ENCODE measurements at places on chromosomes 11 and 22. TPM values are rescaled to one million over a fixed set of nuclear protein-coding genes. Genes with fewer than 3 reads are reported as not detected.

- DNase-seq, result no peak
Measured at GRCh38 chr11:133928628-133929059, 28.1 kb downstream of the IGSF9B start.

DNA sequence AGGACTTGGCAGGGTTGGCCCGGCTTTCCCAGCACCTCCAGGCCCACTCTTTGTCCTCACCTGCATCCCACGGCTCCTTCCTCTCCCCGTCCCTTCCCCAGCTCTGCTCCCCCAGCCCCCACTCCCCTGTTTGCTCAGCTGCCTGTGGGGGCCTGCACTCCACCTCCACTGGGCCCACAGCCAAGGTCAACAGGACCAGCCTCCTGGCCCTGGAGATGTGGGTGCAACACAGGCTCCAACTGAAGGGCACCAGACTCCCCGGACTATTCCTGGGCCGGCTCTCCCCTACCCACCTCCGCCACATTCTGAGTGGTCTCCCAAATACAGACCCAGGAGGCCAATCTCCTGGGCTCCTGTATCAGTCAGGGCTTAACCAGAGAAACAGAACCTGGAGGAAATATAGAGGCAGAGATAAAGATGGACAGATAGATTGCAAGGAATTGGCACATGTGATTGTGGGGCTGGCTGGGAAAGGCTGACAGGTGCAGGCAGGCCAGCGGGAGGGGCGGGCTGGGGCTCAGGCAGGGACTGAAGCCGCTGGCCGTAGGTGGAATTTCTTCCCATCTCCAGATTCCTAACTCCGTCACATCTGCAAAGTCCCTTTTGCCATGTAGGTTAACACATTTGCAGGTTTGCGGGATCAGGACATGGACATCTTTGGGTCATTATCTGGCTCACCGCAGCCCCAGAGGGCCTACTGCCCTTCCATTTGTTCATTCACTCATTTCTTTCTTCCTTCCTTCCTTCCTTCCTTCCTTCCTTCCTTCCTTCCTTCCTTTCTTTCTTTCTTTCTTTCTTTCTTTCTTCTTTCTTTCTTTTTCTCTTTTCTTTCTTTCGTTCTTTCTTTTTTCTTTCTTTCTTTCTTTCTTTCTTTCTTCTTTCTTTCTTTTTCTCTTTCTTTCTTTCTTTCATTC lies 45.8 kb upstream of the MYH9 start:
- peak; percentile 78 for DNase-seq

- no peak for DNase-seq
Measured at GRCh38 chr22:41015003-41015402, 63.8 kb downstream of the RBX1 start.

SMIM38 gene
- total RNA-seq, result not detected

DNA sequence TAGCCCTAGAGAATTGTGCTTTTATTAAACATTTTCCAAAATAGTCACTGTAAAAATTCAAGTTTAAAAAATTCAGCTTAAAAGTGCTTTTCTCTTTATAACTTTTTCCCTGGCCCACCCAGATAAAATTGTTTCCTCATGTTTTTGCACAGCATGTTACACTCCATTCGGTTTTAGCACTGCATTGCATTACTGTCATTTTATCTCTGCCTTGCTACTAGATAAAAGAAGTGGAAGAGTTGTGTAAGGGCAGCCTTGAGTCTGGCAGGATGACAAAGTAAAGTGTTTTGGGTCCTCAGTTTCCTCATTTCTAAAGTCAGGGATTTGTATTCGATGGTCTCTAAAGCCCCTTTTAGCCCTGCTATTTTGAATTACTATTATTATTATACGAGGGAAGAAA lies 99.8 kb downstream of the ATM start:
- DNase-seq, result no peak

SERPING1 gene
- total RNA-seq, result 22.3 TPM

CLCF1 gene
- total RNA-seq, result 1.9 TPM

DNA sequence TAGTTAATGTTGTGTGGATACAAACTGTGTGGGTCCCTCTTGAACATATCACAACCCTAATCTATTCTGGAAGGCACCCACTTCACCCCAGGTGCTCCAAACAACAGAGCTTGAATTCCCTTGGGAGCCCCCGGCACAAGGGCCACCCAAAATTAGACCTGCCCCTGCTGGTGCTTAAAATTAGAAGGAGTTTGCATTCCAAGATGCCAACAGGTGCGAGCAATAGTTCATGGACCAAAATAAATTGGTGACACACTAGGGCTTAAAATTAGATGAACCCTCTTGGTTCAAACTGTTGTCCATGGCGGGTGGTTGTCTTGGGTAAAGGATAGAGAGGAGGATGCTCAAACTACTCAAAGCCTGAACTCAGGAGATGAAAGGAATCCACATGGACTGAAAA lies 291.5 kb downstream of the MN1 start:
- no peak for DNase-seq

GRCh38 chr11:27626269-27626937 lies 73.9 kb downstream of the BDNF start:
- DNase-seq, result no peak

GRCh38 chr11:26974069-26974783 lies 19.7 kb upstream of the FIBIN start:
- no peak for DNase-seq

DNA sequence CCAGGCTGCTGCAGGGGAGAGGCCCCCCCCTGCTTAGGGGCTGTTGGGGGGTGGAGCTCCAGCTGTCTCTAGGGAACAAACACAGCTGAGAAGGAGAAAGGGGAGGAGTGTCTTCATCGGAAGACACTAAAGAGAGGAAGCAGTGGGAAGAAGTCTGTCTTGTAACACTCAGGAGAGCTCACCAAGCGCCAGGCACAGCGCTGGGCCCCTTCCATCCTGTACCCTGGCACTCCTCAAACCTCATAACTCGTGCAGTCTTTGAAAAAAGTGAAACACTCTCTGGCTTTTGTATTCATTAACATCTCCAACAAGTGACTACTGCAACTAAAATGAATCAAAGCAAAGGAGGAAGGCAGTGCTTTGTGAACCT lies 67.4 kb upstream of the PRDM11 start:
- DNase-seq, result no peak

- no peak for DNase-seq
Measured at GRCh38 chr11:42098075-42098474, 638.6 kb upstream of the LRRC4C start.

Measured in G401 (cell line).